Ovary (tissue), 10 donors: ENCODE measurements at places on chromosomes 16 and 17. TPM values are rescaled to one million over a fixed set of nuclear protein-coding genes. Genes with fewer than 3 reads are reported as not detected.

The BHLHA9 gene
- not detected for total RNA-seq

The ZNF594 gene
- total RNA-seq = 24.8 TPM

The CCDC102A gene
- 22.4 TPM for total RNA-seq

DNA sequence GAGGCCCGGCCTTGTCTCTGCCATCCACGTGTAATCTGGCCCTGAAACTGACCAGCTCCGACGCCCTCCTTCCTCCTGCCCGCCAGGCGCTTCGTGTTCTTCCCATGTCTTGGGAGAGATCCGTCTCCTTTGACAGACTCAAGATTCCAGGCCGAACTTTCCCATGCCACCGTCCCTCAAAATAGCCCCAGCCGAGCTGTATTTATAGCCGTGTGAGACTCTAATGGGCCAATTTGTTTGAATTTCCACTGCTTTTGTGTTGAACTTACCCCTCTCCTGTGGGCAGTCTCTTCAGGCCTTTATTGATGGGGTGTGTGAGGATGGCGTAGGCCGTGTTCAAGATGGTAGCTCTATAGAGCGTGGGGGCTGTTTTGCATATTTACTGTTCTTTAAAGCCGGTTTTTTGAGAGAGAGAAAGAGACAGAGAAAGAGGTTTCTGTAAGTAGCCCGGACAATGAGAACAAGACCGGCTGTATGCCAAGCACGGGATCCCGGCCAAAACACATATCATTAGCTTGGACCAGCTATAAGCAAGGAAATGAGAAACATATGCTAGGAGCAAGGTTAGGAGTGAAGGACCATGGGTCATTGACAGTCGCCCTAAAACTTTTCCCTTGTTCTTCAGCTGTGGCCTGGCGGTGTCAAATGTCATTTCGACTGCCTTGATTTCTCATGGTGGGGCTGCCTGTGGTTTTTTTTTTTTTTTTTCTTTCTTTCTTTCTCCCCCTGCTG is 124.5 kb upstream of the ZFHX3 start:
- peak; percentile 80 for DNase-seq
- H3K27ac ChIP-seq = peak overlapping the region; percentile 46
- no peaks in the 10 kb centered on the region for H3K27me3 ChIP-seq
- H3K4me1 ChIP-seq = peaks cover 10% of the 10 kb centered on the region
- H3K4me3 ChIP-seq = no peak overlapping the region
- no peaks in the 10 kb centered on the region for H3K36me3 ChIP-seq

The CX3CL1 gene
- total RNA-seq = 6.9 TPM

DNA sequence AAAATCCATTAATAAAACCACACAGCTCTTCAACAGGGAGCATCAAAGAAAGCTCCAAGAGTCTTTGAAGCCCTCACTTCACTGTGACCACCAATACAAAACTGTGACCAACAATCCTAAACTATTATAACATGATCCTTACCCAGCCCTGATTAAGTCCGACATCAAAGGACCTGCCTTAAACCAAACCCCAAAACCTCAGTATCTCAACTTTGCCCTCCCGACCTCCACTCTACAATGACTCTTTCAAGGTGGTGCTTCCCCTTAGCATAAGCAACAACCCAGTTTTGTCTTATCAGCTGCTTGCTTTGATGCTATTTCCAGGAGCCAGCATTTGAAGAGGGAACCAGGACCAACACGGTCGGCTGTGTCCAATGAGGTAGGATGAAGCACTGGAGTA is 8.5 kb upstream of the PRSS22 start:
- H3K27ac ChIP-seq = no peak overlapping the region
- peaks cover 3% of the 10 kb centered on the region for H3K4me1 ChIP-seq
- DNase-seq = no peak
- no peaks in the 10 kb centered on the region for H3K27me3 ChIP-seq

The TAC4 gene
- not detected for total RNA-seq

The CFAP119 gene
- 2.5 TPM for total RNA-seq

DNA sequence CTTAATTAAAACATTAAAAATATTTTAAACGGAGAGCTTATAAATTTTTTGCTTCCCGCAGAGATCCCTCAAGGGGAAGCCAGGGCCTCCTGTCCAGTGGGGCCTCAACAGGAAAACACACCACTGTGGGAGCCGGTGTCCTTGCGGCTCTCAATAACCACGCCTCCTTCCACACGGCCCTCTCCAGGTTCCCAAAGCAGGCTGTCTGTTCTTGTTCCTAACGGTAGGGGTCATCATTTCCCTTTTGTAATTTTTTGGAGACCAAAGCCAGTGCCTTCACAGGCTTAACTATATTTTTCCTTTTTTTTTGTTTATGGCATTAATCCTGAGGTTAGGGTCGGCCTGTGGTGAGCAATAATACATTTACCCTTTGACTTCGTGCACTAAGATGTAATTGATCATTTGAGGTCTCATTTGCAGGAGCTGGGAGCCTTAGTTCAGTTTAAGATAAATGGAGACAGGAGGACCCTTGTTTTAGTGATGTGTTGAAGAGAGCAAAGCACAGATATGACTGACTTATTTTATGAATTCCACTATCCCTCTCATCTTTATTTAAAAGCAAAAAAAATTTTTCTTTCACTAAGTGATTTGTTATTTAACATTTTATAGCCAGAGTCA is 77.5 kb upstream of the N4BP1 start:
- no peaks in the 10 kb centered on the region for H3K36me3 ChIP-seq
- peak; percentile 52 for DNase-seq
- no peaks in the 10 kb centered on the region for H3K27me3 ChIP-seq
- H3K4me1 ChIP-seq = no peaks in the 10 kb centered on the region

The CEP112 gene
- 25.5 TPM for total RNA-seq

DNA sequence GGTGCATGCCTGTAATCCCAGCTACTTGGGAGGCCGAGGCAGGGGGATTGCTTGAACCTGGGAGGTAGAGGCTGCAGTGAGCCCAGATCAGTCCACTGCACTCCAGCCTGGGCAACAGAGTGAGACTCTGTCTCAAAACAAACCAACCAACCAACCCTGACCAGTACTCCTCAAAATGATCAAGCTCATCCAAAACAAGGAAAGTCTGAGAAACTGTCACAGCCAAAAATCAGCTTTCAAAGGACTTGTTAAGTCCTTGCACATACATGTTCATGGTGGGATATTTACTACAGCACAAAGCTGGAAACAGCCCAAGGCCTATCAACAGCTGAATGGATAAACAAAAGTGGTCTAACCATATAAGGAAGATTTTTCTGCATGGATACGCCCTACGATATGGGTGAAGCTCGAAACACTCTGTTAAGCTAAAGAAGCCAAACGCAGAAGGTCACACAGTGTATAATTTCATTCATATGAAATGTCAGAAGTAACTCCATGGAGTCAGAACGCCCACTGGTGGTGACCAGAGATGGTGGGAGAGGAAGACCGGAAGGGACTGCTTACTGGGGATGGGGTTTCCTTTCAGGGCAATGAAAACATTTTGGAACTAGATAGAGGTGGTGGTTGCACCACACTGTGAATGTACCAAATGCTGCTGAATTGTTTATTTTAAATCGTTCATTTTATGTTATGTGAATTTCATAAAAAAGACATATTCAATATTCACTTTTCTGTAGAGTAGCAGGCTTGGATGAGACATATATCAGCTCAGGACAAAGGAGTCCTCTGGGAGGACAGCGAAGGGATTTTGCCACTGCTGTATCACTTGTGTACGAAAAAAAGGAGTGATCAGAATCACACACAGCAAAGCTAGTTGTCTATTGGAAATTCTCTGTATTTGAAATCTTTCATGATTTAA is 17.7 kb downstream of the CCL17 start:
- H3K27ac ChIP-seq = no peak overlapping the region
- peak; percentile 55 for DNase-seq

DNA sequence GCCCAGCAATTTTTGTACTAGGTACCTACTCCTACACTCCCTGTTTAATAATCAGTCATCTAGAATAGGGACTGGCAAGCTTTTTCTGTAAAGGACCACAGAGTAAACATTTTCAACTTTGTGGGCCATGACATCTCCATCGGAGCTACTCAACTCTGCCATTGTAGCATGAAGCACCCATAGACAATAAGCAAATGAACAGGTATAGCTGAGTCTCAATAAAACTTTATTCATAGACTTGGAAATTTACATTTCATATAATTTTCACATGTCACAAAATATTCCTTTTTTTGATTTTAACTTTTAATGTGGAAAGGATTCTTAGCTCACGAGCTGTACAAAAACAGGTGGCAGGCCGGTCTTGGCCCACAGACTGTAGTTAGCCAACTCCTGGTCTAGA is 345.8 kb downstream of the SOX9 start:
- H3K27me3 ChIP-seq = no peaks in the 10 kb centered on the region
- no peak overlapping the region for H3K27ac ChIP-seq
- H3K4me1 ChIP-seq = no peaks in the 10 kb centered on the region
- no peak overlapping the region for H3K4me3 ChIP-seq
- H3K36me3 ChIP-seq = no peaks in the 10 kb centered on the region

The PPY gene
- not detected for total RNA-seq

The ANKRD13B gene
- 11.0 TPM for total RNA-seq
